ENCODE measurements at places on chromosomes 13 and 19.

- DNase-seq, result no peak
Measured at GRCh38 chr13:57969951-57970350, 338.4 kb downstream of the PCDH17 start.

DNA sequence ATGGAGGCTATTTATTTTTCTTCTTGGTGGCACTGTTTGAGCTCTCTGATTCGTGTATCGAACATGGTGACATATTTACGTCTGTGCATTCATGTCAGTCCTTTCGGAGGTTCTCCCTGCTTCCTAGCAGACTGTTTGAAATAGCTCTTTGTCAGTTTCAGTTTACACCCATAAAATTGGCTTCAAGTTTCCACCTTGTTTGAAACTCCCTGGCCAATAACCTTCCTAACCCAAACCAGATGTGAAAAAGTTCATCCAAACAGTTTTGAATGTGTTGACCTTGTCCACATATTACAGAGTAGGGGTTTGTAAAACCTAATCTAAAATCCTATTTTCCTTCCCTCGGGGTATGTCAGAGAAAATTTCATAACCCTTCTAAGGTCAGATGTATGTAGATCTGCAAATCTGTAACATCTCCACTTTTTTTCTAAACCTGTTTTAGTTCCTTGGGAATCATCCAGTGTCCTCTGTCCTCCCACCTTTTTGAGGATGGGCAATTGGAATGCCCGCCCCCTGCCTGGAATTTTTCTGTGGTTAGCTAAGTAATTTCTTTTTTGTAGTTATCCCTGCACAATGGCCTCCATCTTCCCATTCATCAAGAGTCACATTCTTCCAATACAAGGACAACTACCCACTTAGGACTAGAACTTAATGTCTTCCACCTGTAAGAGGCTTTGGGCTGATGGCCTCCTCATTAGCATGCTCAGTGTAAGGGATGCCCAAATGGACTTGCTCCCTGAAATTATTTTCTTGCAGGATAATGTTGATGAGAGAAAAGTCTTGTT lies 499.8 kb downstream of the GPC6 start:
- no peak for DNase-seq

DNA sequence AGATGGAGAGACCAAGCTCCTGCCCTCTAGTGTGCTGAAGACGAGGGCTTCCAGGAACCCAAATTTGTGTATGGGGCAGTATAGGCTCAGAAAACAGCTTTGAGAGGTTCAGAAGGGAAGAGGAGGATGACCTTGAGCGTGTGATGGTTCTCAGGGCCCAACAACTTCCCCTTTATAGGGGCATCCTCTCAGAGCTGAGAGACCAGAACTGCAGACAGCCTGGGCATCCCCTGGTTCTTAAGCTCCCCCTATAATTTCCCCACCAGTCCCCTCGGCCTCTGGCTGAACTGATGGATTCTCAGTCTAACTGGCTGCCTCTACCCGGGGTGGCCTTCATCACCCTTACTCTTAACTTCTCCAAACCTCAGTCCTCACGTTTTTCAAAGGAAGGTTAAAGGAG lies 167.5 kb downstream of the URI1 start:
- no peak for DNase-seq

- DNase-seq, result no peak
Measured at GRCh38 chr13:54637366-54637765, 1608.8 kb downstream of the OLFM4 start.

DNA sequence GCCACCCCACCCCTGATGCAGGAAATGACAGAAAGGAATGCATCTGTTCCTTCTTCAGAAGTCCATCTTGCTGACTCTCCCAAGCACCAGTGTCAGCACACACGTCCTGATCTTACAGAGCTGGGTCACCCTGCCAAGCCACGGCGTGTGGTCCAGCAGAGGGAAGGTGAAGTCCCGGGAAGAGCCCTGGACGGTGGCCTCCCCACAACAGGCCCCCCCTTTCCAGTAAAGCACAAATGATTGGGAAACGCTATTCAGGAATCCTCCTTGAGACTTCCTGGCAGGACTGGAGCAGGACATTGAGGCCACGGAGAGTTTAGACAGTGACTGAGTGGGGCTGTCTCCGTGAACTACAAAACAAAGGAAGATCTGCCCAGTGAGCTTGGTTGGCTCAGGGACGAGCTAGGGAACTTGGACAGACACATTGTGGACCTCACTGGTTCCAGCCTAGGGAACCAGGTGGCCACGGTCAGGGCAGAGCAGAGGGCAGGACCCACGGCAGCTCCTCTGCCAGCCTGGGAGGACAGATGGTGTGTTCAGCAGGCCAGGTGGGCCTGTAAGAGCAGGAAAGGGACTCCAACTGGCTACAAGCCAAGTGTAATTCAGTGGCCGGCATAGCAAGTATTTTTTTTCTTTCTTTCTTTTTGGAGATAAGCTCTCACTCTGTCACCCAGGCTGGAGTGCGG lies 41.7 kb downstream of the ELL start:
- no peak for DNase-seq

DNA sequence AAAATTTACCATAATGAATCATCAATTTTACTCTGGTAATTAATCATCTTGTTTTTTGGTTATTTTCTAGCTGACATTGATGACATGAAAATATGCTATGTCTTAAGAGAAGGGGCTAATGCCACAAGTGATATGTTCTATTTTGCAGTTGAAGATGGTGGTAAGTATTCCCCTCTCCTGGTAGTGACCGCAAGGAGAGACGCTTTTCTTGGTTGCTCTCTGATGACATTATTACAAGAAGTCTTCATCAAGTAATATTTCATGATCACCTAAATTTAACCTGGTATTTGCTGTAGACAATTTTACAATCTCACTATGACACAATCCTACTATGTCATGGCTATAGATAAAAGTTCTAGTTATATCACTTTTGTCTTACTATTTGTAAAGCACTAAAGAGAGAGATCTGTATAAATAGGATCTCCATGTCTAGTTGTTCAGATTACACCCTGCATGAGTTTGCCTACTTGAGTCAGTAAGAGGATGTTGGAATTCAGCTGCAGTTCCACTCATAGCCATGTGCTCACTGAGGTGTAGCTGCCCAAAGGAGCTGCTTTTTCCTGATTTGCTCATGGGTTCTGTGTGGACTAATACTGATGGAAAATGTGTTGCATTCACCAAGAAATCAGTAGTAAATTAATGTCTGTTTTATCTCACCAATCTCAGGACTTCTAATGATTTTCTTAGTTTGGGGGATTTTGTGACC lies 10.9 kb downstream of the FREM2 start:
- no peak for DNase-seq

GRCh38 chr13:50991579-50992521 lies 82.3 kb downstream of the RNASEH2B start:
- DNase-seq, result no peak

DNA sequence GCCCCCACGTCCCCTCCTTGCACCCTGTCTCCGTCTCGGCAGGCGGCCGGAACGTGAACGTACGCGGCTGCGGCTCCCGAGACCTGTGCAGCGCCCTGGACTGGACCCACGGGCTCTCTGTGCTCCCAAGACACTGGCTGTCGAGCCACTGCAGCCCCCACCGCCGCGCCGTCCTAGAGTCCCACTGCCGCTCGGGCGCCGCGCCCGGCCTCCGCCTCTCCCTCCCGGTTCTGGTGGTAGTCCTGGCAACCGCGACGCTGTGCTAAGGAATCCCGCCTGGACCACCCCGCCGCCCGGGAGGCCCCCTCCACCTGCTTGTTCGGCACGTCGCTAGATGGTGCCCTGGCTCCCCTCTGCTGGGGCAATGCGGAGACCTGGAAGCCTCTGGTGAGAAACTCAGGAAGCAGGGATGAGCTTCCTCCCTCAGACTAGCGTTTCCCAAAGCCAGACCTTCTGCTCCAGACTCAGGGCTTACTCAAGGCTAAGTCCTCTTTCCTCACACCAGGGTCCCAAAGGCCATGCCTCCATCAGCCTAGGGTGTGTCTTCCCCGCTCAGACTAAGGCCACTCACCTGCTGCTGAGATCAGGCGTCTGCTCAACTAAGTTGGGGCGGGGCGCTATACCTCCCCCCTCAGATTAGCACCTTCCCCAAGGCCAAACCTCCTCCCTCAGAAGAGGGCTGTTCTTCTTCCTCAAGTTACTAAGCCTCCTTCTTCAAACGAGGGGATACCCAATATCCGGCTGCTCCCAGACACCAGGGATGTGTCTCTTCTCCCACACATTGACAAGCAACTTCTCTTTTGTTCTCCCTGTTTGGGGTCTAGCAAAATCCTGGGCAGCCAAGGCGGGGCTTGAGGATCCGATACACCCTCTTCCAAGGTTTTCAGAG lies 16.1 kb upstream of the IRGC start:
- no peak for DNase-seq
